CD4-positive, alpha-beta T cell (primary cell): ENCODE measurements at places on chromosomes 7 and 10. TPM values are rescaled to one million over a fixed set of nuclear protein-coding genes. Genes with fewer than 3 reads are reported as not detected.

GRCh38 chr7:19692111-19692828, 16.6 kb downstream of the POLR1F start:
- DNase-seq = no peak
- H3K27ac ChIP-seq = no peak overlapping the region
- H3K27me3 ChIP-seq = no peaks in the 10 kb centered on the region
- no peak overlapping the region for H3K4me3 ChIP-seq

GRCh38 chr7:55538538-55538937, 33.8 kb downstream of the VOPP1 start:
- no peak overlapping the region for H3K27ac ChIP-seq
- no peak for DNase-seq
- H3K36me3 ChIP-seq = no peaks in the 10 kb centered on the region
- no peak overlapping the region for H3K4me3 ChIP-seq
- H3K4me1 ChIP-seq = peaks cover 64% of the 10 kb centered on the region
- no peaks in the 10 kb centered on the region for H3K27me3 ChIP-seq

- H3K27me3 ChIP-seq = peaks cover 6% of the 10 kb centered on the region
- H3K27ac ChIP-seq = no peak overlapping the region
- peak overlapping the region; percentile 31 for H3K4me3 ChIP-seq
- no peaks in the 10 kb centered on the region for H3K36me3 ChIP-seq
- H3K4me1 ChIP-seq = peaks cover 6% of the 10 kb centered on the region
Observed at GRCh38 chr10:788796-789748, 99.6 kb upstream of the DIP2C start.

GRCh38 chr7:151549083-151549482, 29.4 kb upstream of the RHEB start:
- H3K27ac ChIP-seq = no peak overlapping the region
- H3K4me1 ChIP-seq = peaks cover 7% of the 10 kb centered on the region
- no peak overlapping the region for H3K4me3 ChIP-seq
- H3K27me3 ChIP-seq = no peaks in the 10 kb centered on the region
- DNase-seq = no peak

LHPP gene
- 15.3 TPM for total RNA-seq

LBX1 gene
- not detected for total RNA-seq

DNA sequence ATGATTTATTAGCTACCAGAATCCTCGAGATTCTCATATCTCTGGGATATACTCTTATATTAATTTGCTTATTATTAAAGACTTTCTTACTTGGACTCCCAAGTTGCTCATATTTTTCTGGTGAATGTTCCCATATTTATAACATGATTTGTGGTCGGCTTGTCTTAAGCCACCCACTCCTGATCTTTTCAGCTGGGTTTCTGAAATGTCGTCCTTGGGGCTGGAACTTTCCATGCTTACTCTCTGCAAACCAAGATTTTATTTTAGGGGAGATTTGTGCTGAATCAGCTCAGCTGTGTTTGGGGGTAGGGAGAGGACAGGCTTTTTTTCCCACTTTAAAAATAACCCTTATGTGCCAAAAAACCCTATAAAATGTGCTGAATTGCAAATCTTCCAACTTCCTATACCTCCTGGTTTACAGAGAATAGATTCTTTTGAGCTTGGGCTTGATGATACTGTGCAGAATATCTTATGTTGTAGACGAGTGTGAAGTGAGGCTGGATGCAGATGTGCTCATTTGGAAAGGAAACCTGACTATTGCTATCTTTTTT, 162.1 kb downstream of the SND1 start:
- no peak for DNase-seq
- no peaks in the 10 kb centered on the region for H3K4me1 ChIP-seq
- no peak overlapping the region for H3K4me3 ChIP-seq
- no peaks in the 10 kb centered on the region for H3K27me3 ChIP-seq
- peaks cover 4% of the 10 kb centered on the region for H3K36me3 ChIP-seq

DNA sequence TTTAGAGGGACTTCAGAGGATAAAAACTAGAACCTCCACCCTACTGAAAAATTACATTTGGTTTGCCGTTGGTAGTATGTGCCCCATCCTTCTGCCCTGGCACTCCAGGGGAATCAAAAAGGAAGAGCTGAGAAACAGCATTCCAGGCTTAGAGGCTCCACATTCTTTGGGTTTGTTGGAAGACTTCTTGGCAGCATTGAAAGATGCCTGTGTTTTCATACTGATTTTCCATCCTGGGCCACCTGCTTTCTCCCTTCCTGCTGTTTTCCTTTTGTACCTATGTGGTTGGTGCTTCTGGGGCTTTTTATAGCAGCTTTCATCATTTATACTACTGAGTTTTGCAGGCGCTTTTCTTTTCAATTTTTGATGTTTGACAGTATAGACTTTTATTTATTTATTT, 61.7 kb downstream of the AUTS2 start:
- H3K27ac ChIP-seq = no peak overlapping the region
- no peaks in the 10 kb centered on the region for H3K4me1 ChIP-seq
- DNase-seq = no peak

CPA4 gene
- not detected for total RNA-seq

- peaks cover 48% of the 10 kb centered on the region for H3K4me1 ChIP-seq
- H3K36me3 ChIP-seq = peaks cover 3% of the 10 kb centered on the region
- peak overlapping the region; percentile 62 for H3K4me3 ChIP-seq
- H3K27me3 ChIP-seq = no peaks in the 10 kb centered on the region
- H3K27ac ChIP-seq = peak overlapping the region; percentile 70
Observed at GRCh38 chr10:133388236-133388972, 5.6 kb upstream of the MTG1 start.
